NCI-H460 (cell line): ENCODE measurements at places on chromosomes 11 and 22.

DNA sequence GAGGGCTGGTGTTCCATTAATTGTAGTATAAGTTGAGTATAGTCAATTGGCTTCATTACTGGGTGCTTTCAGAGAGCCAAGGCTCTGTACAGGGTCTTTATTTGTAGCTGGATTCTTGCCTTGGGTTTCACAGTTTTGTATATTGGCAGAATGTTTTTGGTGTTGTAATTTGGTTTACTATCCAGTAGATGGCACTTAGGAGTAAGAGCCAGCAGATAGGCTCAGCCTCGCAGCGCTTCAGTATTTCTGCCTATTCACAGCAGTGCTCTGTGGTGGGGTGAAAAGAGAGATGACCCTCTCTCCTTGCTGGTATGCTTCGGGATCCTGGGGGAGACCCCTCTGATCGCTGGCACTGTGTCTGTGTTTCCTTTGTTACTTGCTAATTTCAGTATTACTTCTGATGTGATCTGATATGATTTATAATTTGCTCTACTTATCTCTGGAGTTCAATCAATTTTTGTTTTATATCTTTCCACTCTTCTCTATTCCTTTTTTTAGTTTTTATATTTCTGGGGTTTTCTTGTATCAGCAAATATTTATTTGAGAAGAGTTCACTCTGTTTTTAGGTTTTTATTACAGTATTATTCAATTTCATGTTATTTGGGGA, 52.2 kb downstream of the ANO5 start:
- peak; percentile 37 for DNase-seq

DNA sequence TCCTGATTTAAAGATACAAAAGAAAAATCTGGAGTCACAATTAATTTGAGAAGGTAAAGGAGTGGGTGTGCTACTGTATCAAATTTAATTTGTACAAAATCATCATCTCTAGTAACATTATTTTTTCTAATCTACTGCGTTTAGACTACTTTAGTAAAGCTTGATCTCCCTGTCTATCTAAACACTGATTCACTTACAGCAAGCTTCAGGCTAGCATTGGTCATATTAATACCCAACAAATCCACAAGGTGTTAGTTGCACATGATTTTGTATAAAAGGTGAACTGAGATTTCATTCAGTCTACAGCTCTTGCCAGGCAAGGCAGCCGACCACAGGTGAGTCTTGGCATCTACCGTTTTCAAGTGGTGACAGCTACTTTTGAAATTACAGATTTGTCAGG, at the start of gene FSHB:
TSS of gene FSHB (plus strand) at position 301 of the 400 bp plus-strand sequence. CDS start 889 bp downstream, outside the sequence.
- DNase-seq, result no peak

DNA sequence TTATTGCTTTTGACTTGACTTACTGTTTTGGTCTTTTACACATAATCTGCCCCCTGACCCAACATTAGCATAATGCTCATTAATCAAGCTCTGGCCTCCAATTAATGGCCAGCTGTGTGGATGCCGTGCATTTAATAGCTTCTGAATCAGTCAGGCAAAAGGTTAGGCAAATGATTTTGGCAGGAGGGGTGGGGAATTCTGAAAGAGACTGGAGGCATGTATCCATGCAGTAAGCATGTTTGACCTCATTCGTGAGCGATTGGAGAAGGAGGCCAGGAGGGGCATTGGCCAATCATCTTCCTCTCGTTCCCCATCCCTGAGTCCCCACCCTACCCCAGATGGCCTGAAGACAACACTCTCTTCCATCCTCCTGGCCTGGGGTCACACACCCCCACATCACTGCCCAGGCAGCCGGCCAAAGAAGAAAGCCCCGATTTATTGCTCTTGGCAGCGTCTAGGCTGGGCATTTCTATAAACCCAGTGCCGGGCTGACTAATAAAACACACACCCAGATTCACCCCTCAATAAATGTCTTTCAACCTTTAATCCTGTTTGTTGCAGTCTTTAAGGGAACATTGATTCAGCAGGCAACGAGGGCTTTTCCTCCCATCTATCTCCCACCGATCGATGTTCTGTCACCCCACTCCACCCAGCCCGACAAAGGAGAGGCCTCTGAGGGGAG, 150.0 kb downstream of the OPCML start:
- DNase-seq, result no peak

DNA sequence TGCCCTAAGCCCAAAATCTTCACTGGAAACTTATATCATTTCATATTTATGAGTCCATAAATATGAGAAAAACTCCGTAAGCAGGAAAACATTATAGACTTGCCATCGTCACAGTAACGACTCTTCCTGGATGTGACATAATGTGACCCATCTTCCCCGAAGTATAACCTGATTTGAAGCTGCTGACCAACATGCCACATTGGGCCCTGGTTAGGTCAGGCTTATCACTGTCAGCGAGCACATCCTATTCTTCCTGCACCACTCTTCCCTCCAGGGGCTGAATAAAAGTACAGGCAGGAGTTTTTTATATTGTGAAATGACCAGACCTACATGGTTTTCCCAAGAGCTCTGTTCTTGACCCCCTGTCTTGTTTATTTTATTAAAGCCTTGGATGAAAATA, 12.1 kb upstream of the BLID start:
- DNase-seq, result no peak

DNA sequence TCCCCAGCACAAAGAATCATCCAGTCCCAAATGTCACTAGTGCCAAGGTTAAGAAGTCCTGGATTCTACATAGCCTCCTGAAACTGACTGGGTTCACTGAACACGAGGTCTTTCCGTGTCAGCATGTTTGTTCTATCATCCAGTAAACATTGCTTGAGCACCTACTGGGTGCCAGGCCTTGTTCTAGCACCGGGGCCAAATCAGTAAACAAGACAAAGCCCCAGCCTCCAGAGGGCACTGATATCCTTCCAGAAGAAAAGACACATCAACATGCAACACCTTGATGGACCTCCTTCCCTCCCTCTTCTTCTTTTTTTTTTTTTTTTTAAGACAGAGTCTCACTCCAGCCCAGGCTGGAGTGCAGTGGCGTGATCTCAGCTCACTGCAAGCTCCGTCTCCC, 26.9 kb downstream of the TPST2 start:
- DNase-seq, result no peak

GRCh38 chr11:107018902-107019493, 722 bp upstream of the GUCY1A2 start:
- peak; percentile 53 for DNase-seq

- DNase-seq, result no peak
These were observed 89.9 kb downstream of the MTNR1B start for GRCh38 chr11:93059117-93059957.

DNA sequence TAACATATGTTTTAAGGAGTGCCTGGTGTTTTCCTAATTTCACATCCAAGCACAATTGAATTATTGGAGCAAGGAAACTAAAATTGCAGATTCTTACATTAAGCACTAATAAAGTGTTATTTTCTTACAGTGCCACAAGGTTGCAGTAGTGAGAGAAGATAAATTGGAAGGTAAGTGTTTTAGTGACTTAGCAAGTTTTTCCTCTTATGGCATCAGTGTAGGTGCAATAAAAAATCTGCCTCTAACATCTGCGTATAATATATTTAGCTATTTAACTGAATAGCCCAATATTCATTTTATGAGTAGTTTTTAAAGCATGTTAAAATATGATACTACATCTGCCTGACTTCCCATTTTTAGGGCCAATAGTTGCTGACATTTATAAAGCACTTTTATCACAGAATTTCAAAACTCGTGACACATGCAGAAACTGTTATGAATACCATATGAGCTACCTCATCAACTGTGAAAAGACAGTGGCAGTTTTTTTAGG, 19.0 kb downstream of the POLD3 start:
- peak; percentile 55 for DNase-seq

- DNase-seq, result no peak
These were observed 66.0 kb upstream of the FTH1 start for GRCh38 chr11:62033191-62034035.

DNA sequence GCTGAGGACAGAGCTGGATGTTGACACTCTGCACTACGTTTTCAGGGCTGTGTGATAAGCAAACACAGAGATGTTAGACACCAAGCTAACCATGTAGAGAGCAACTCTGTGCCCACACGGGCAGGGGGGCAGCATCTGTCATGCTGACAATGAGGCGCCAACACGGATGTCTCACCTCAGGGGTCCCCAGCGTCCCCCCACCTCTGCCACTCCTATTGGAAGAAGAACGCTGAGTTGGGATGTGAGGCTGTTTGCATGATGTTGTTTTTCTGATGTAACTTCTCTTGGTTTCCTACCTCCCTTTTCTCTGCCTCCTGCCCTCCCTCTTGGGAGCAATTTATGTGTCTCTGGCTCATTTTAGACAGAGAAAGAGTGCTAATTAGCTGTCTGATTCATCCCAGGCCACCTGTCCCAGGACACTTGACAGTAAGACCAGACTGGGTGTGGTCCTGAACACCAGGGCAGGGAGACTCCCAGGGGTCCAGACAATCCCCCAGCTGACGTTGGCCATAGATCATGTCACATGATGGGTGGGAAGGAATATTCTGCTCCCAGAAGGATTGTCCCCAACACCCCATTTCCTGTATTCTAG, 89.2 kb upstream of the NCAM1 start:
- no peak for DNase-seq

GRCh38 chr22:49768951-49769690, 58.6 kb downstream of the BRD1 start:
- DNase-seq, result no peak

DNA sequence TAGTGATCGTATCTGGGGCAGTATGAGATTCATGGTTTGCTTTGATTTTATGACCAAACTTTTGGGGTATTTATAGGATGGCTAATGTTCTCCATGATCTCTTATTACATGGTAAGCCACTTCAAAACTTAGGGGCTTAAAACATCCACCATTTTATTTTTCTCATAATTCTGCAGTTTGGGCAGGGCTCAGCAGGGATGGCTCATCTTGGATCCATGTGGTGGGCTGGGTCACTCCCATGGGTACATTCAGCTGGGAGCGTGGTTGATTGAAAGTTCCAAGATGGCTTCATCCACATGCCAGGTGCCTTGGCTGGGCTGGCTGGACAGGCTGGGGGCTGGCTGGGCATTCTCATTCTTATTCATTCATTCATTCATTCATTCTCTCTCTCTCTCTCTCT, 30.5 kb upstream of the FGF19 start:
- no peak for DNase-seq

GRCh38 chr11:95789506-95790122, at the start of gene FAM76B:
Gene FAM76B (minus strand): TSS chr11:95789782. CDS start chr11:95789478, 304 bp downstream.
- DNase-seq, result peak; percentile 95

GRCh38 chr11:34642873-34643272, 22.0 kb downstream of the EHF start:
- no peak for DNase-seq

DNA sequence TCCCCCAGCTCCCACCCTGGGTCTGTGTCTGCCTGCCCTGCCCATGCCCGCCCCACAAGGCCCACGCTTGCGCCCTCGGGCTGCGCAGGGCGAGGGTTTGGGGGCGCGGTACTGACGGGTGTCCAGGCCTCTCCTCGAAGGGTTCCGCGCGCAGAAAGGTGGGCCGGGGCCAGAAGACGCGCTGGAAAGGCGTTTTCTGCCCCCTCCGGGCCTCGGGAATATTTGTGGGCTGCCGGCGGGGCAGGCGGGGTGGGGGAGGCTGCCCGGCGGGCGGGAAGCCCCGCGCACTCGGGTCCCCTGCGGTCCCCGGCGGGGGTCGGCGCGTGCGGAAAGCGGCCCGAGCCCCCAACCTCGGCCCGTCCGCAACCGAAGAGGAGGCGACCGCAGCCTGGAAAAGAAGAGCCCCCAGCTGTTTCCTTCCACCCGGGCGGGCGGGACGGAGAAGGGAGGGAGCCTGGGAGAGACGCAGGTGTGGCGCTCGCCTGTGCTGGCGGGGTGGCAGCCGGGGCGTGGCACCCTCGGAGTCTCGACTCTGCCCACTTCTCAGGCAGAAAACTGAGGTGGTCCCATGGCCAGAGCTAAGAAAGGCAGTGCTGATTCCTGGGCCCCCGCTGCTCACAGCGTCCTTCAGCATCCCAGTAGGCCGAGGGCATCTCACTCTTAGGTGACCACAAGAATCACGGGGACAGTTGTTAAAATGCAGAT, 59.0 kb downstream of the THAP12 start:
- no peak for DNase-seq

GRCh38 chr11:9462806-9463537, 2.2 kb downstream of the ZNF143 start:
- DNase-seq, result no peak

DNA sequence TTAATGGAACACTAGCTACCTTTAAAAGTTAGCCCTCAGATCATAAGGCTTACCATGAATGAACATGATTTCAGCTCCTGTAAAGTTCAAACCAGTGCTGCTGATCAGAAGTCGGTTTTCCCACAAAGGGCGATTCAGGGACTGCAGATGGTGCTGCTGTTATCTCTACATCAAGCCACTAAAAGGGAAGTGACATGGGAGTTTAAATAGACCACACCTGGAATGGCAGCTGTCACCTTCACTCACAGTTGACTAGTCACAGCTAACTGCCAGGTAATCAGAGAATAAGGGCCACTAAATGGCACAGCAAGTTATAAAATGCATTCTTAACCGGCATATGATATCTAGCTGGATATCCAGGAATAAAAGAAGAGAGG, 581.1 kb upstream of the ARHGAP42 start:
- no peak for DNase-seq
